Cardiac fibroblast (primary cell): ENCODE measurements at places on chromosomes 1 and 21.

GRCh38 chr1:3740042-3740441, 12.2 kb upstream of the CCDC27 start:
- DNase-seq: no peak

- no peak for DNase-seq
Observed at GRCh38 chr1:18866314-18866713, 6.9 kb upstream of the TAS1R2 start.

GRCh38 chr1:201790261-201790660, 38.7 kb upstream of the IPO9 start:
- peak; percentile 67 for DNase-seq

DNA sequence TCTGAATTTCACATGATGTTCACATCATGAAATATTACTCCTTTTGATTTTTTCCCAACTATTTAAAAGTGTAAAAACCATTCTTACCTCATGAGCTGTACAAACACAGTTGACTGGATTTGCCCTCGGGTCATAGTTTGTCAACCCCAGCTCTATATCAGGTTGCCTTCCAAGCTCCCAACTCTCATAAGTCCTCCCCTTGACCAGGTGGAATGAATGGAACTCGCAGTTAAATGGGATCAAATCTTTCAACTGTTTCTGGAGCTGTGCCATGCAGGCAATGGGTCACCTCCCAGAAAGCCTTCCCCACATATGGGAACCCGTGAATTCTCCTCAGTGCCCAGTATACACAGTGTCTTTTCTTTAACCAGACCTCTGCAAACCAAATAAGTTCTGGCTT, 169.8 kb upstream of the FOXD3 start:
- DNase-seq: no peak

DNA sequence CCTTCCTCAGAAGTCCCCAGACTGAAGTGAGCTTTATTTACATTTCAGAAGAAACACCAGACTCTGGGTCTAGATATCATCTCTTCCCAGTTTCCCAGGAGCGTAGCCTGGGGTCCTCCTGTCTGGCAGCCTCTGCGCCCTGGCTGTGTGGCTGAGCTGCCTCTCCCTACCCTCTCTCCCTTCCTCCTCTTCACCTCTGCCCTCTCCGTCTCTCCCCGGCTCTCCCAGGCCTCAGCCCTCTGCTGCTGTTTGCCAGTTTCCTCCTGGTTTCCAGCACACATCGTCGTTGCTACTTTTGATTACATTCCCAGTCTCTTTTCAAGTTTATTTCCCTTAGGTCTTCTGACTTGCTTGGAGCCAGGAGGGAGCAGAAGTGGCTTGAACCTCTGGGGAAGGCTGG, 91.1 kb upstream of the DISP3 start:
- DNase-seq: no peak

DNA sequence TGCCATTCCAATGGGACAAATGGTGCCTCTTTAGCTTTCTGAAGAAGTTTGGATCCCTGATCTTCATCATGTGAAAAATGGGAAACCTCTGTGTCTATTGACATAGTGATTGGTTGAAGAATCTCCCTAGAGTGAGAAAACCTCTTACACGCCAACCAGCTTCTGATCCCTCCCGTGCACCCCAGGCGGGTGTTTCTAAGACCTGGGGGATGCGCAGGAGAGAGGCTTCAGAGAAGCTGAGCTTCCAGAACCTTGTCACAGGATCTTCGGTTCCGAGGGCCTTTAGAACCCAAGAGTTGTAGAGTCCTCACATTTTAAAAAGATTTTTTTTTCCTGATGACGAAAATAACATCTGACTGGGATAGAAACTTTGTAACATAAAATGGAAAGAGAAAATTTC, 11.3 kb downstream of the PODN start:
- no peak for DNase-seq

GRCh38 chr1:1618396-1619068, 3.2 kb downstream of the MIB2 start:
- DNase-seq: no peak

GRCh38 chr1:39335216-39335615, 130.7 kb downstream of the MACF1 start:
- no peak for DNase-seq

- no peak for DNase-seq
Observed at GRCh38 chr1:57858740-57859139, 434.9 kb upstream of the DAB1 start.

DNA sequence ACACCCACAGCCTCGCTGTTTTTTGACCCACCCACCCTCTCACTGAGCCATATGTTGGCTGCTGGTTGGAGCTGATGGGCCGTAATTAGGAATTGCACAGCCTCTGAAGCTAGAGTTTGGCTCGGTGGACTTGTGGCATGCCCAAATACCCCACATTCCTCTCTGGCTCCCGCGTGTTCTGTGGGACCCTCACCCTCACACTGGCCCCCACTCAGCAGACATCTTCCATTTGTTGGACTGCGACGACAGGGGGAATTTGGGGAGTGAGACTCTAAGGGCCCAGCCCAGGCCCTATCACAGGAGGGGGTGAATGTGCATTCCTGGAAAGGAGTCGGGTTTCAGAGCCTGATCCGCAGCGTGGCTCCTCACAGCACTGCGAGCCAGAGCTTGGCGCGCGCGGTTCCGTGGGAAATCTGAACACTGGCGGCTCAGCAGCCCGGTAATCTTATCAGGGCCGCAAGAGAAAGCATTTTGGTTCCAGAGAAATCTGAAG, 5.2 kb downstream of the RCSD1 start:
- DNase-seq: no peak

- peak; percentile 45 for DNase-seq
Observed at GRCh38 chr1:178241057-178241456, 147.2 kb downstream of the RASAL2 start.

- DNase-seq: no peak
Observed at GRCh38 chr1:110471131-110471530, 20.2 kb downstream of the PROK1 start.

DNA sequence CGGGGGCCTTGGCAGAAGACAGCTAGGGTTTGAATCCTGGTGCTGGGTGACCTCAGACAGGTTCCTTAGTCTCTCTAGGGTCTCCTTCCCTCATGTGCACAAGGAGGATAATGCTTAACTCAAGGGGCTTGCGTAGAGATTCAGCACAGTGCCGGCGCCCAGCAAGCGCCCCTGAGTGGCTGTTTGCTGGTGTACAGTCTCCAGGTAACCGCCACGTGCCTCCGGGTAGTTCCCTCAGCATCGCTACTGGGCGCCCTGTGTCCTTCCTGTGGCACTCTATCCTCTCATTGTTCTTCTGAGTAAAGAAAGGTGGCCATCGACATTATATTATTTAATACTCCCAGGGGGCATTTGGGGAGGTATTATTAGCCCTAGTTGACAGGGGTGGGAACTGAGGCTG, 80.9 kb downstream of the NENF start:
- no peak for DNase-seq

GRCh38 chr1:35599411-35599810, 26.3 kb downstream of the TFAP2E start:
- no peak for DNase-seq

GRCh38 chr1:203069030-203069747, 16.6 kb downstream of the MYOG start:
- peak; percentile 43 for DNase-seq

DNA sequence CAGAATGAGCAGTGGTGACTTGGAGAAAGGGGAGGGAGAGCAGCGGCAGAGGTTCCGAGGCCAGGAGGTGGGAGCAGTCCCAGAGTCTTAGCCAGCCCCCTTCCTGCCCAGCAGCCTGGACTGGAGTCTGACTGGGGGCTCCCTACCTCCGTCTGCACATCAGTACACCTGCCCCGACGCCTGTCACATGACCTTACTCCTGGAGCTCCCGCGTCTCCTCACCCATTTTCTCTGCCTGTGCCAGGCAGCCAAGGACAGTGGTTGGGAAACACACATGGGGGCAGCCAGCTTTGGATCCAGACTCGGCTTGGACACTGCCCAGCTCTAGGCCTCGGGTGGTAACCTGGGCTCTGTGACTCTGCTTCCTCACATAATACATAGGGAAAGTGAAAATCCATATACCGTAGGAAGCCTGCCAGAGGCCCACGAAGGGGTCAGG, 16.9 kb downstream of the ACTRT2 start:
- no peak for DNase-seq
